ENCODE measurements at places on chromosomes 16 and 17.

- DNase-seq, result peak; percentile 46
These were observed 190.0 kb downstream of the RAB11FIP4 start for GRCh38 chr17:31581491-31581890.

DNA sequence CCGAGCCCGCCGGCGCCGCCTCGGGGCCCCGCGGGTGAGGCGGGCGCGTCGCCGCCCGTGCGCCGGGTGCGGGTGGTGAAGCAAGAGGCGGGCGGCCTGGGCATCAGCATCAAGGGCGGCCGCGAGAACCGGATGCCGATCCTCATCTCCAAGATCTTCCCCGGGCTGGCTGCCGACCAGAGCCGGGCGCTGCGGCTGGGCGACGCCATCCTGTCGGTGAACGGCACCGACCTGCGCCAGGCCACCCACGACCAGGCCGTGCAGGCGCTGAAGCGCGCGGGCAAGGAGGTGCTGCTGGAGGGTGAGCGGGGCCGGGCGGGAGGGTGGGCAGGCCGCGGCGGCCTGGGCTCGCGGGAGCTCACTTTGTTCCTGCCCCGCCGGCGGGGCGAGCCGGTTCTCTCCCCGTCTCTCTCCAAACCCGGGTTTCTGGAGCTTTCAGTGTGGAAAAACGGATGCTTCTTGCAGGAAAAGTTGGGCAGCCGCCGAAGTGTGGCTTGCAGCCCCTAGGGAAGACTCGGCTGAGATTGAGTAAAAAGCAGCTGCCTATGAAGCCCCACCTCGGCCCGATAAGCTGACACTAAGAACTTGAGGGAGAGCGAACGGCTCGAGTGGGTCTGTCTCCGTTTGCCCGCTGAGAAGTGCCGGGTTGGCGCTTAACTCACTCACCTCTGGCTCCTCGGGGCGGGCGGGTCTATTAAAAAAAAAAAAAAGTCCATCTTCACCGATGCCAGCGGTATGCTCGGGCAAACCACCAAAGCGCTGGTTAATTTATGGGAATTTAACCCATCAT is 677 bp downstream of the SNTB2 start:
- DNase-seq, result no peak

DNA sequence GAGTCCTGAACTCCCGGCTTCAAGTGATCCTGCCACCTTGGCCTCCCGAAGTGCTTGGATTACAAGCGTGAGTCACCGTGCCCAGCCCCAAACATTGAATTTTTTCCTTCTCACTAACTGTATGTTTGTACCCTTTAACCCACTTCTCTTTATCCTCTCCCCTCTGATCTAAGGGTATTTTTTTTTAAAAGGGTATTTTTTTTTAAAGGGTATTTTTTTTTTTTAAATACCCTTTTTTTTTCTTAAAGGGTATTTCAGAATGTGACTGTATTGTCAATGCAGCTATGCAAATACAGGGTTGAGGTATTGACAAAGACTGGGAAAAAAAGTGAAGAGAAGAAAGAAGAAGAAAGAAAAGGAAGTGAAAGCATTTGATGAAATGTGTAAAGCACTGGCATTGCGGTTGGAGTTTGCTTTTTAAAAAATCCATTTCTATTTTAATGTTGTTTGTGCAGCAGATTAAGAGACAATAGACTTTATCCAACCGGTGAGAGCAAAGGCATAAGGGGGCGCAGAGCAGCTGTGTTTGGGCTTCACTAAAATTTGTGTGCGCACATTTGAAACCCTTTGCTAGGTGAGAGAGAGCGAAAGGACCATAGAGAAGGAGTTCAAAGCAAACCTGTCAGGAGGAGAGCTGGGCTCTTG is 42.4 kb downstream of the SYT17 start:
- DNase-seq, result no peak

- DNase-seq, result no peak
These were observed 15.4 kb downstream of the KIFC3 start for GRCh38 chr16:57786632-57787518.

DNA sequence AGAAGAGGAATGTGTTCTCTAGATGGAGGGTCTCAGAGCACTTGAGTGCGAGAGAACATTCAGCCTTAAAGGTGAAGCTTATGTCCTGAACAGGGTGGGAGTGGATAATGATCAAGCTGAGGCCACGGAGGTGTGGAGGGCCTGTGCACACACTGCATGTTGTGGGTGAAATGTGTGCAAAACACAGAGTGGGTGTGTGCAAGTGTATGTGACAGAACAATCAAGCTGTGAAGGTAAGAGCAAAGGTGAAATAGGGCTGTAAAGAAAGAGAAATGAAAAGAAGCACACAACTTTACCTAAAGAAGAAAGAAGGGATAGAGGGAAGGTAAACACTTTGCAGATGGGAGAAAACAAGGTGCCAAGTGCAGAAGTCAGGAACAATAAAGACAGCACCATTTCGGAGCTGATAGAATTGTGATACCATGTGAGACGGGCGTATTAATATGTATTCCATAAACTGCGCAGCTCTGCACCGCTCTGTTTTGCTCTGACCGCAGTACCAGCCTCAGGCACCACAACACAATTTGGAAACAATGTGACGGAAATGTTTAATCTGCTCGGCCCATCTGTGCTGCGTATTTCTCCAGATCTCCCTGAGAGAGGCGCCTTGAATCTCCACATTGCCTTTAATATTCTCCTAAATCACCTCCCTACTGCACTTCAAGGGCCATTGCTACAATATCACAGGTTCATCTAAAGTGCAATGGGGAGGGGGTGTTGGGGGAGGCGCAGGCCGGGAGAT is 40.6 kb downstream of the SNX11 start:
- DNase-seq, result no peak

DNA sequence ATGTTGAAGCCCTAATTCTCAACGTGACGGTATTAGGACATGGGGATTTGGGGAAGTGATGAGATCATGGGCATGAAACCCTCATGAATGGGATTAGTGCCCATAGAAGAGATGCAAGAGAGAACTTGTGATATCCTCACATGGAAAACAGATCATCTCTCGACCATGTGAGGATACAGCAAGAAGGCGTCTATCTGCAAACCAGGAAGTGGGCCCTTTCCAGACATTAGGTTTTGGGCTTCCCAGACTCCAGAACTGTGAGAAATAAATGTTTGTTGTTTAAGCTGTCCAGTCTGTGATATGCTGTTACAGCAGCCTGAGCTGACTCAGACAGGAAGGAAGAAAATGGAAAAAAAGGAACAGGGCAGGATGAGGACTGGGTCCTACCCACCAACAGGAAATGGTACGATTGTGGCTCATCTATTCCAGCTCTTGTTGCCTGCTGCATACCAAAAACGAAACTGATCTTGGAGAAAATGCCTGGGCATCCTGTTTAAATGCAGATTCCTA is 21.9 kb upstream of the SSTR2 start:
- no peak for DNase-seq

DNA sequence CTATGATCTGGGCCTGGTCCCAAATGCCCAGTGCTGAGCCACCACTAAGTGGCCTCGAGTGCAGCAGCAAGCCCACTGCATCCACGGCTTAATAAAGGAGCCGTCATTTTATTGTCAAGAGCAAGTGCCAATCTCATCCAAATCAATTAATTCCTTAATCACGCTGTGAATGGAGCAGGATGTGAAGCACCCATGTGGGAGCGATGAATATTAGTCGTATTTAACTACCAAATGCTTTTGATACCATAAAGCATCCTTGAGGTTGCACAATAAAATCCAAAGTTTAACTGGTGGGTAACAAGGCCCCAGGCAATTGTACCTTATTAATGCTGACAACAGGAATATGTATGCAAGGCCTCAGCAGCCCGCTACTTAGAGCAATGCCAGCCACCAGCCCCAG is 226.0 kb upstream of the C16orf82 start:
- DNase-seq, result no peak

GRCh38 chr16:23146877-23147601 is 2.2 kb downstream of the USP31 start:
- no peak for DNase-seq

GRCh38 chr17:82495844-82496528 is 23.5 kb upstream of the FOXK2 start:
- no peak for DNase-seq

GRCh38 chr16:10791048-10791447 is 27.5 kb downstream of the TVP23A start:
- no peak for DNase-seq

DNA sequence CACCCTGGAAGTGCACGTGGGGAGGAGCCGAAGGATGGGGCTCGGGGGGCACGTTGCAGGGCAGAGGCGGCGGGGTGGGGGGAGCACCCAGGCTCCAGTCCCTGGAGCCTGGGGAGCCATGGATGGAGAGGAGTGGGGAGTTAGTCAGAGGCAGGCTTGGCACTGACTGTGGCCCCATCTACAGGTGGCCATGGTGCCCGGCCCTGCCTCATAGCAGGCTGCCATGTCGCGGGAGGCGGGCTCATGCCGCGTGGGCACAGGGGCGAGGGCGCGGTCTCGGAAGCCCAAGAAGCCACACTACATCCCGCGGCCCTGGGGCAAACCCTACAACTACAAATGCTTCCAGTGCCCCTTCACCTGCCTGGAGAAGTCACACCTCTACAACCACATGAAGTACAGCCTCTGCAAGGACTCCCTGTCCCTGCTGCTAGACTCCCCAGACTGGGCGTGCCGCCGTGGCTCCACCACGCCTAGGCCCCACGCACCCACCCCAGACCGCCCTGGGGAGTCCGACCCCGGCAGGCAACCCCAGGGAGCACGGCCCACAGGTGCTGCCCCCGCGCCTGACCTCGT is 3.0 kb downstream of the PRR35 start:
- no peak for DNase-seq

DNA sequence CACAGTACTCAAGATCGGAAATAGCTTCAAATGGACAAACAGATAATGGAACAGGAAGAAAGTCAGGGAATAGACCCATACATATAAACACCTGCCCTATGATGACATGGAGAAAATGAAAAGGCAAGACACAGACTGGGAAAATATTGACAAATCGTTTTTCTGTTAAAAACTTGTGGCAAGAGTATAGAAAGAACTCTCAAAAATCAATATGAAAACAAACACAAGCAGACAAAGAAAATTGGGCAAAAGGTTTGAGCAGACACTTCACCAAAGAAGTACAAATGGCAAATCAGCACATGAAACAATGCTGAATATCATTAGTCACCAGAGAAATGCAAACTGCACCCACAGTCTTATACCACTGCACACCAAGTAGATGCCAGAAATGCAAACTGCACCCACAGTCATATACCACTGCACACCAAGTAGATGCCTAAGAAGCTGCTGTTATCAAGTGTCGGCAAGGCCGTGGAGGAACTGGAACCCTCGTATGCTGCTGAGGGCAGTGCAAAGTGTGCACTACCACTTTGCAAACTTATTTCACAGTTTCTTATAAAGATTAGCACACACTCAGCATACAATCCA is 123.5 kb upstream of the CHMP6 start:
- no peak for DNase-seq

DNA sequence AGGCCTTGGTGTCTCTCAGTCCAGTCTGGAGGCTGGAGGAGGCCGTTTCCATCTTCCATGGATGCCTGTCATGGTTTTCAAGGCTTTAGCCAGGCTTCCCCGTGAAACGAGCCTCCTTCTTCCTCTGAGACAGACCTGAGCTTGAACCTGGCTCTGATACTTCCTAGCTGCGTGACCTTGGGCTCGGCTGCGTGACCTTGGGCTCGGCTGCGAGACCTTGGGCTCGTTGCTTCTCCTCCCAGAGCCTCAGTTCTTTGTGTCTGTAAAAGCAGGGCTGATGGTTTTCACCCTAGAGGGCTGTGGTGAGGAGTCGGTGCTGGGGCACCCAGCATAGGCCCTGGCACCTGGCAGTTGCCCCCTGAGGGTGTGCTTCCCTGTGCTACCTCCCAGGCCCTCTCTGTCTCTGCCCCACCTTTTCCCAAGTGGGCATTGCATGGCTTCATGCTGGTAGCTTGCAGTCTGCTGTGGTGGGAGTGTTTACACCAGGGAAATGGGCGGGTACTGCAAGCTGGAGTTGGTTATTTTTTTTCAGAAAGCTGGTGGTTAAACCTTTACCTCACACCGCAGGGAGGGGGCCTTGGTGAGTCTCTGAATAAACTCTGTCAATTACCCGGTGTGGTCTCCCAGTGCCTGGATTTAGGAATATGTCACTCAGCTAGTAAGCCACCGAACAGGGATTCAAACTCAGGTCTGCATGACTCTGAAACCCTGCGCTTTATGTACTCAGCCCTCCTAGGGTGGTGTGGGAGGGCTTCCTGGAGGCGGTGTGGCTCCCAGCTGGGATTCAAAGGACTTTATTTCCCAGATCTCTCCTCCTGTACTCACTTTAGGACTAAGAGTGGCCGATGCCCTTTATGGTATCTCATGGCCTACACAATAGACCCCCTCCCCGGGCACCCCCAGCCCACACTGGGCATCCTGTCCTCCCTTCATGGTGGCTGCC is 129.0 kb upstream of the CIBAR2 start:
- no peak for DNase-seq
